Peyer's patch (tissue), 4 donors: ENCODE measurements at places on chromosomes 6 and 20. TPM values are rescaled to one million over a fixed set of nuclear protein-coding genes. Genes with fewer than 3 reads are reported as not detected.

GRCh38 chr6:47116606-47117005 is 74.5 kb upstream of the ADGRF1 start:
- DNase-seq, result peak; percentile 83

GRCh38 chr6:66861007-66861541 is 1154.0 kb upstream of the EYS start:
- no peak for DNase-seq

GRCh38 chr20:25270829-25271251 is 23.0 kb downstream of the PYGB start:
- peak; percentile 30 for DNase-seq

- peak; percentile 61 for DNase-seq
Measured at GRCh38 chr6:34237316-34237721, 646 bp downstream of the HMGA1 start.

IL20RA gene
- total RNA-seq, result 0.47 TPM
